ENCODE measurements at places on chromosomes 16 and 17.
A peak's percentile ranks its signal among the peaks of the same experiment; 100 is the strongest.

DNA sequence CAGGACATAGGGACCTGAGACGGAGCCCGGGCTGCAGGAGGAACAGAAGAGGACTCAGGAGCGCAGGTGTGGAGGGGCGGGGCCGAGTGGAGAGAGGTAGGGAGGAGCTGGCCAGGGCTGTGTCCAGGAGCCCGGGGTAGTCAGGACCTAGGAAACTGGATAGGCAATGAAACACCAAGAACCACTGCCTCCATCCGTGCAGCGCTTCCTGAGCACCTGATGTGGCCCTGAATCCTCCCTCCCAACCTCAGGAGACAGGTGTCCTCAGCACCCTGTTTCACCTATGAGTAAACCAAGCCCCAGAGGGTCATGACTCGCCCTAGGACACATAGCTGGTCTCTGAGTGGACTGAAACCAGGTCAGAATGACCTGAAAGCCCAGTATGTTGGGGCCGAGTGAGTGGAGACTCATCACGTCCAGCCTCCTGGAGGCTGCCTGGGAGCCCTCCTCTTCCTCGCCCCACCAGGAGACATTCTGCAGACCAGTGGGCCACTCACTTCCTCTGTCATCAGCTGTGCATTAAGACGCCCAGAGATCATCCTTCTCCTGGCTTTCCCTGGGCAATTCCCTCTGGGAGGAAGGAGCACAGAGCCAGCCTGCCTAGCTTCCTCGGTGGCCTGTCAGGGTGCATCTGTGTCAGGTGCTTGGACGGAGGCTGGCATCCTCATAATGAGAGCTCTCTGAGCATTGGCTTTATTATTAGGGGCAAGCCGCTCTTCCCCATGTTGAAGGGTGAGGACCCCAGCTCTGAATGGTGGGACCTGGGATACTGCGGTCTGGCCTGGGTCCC lies 72.8 kb downstream of the SCNN1B start:
- no peak for DNase-seq

DNA sequence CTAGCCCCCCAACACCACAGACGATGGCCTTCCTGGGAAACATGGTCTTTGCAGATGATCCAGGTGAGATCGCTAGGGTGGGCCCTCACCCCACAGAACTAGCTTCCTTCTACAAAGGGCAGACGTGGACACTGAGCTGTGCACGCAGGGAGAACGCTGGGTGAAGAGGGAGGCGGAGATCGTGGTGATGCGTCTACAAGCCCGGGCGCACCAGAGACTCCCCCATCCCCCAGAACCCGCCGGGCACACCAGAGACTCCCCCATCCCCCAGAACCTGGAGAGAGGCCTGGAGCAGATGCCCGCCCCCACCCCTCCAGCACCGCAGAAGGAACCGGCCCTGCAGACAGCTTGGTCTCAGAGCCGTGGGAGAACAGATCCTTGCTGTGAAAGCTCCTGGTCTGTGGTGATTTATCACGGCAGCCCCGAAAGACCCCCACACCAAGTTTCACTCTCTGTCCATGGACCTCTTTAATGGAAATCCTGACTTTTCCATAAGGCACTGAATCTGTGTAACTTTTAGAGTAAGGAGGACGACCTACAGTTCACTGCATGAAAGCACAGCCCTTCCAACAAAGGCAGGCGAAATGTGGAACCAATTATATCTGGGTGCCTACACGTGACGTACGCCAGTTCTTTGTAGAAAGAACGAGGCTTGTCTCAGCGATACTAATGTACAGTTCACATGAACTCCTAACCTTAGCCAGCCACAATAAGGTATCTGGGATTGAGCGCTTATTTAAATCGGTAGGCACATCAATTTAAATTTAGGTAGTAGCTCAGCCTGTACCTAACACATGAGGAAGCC lies 88.5 kb downstream of the ANKRD11 start:
- no peak for DNase-seq

DNA sequence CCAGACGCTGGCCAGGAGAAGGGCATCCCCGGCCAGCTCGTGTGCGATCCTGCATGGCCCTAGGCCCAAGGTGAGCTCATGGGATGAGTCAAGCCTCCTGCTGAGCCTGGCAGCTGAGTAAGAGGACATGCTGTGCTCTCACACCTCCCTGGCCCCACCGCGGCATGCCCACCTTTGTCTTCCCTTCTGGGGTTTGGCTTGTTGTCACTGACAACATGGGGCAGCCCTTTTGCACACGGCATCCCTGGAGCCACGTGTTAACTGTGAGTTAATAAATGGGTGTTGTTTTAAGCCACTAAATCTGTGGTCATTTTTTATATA lies 8.9 kb upstream of the TNS4 start:
- peak; percentile 91 for DNase-seq

- peak; percentile 76 for DNase-seq
Observed at GRCh38 chr16:56734429-56734828, 4.5 kb downstream of the NUP93 start.

DNA sequence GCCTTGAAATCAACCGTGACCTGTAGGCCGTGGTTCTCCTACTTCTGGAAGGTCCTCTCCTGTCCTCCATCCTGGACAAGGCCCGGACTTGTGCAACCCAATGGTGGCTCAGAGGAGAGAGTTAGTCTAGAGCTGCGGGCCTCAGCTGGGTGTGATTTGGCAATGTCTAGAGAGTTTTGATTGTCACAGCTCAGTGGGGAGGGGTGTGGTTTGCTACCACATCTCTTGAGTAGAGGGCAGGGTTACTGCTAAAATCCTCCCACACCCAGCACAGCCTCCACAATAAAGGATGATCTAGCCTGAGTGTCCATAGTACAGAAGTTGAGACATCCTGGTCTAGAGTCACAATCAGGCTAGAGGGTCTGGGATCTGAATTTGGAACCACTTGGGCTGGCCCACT lies 40.3 kb downstream of the MYH13 start:
- DNase-seq, result no peak

GRCh38 chr17:8870406-8871040 lies 3.0 kb upstream of the PIK3R6 start:
- no peak for DNase-seq

DNA sequence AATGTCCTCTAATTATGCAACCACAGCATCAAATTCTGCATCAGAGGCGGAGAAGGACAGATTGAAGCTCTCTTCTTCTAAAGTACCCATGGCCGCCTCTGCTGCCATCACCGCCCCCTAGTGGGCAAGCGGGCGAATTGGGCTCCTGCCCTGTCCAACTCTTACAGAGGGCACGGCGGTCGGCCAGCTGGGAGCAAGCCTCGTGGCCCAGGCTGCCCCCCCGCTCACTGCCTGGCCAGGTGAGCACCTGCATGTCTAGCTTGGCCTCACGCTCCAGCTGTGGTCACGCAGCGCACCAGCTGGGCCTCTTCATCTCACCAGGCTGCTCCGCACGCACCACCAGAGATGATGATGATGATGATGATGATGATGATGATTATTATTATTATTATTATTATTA lies 146.1 kb upstream of the TOM1L1 start:
- no peak for DNase-seq

DNA sequence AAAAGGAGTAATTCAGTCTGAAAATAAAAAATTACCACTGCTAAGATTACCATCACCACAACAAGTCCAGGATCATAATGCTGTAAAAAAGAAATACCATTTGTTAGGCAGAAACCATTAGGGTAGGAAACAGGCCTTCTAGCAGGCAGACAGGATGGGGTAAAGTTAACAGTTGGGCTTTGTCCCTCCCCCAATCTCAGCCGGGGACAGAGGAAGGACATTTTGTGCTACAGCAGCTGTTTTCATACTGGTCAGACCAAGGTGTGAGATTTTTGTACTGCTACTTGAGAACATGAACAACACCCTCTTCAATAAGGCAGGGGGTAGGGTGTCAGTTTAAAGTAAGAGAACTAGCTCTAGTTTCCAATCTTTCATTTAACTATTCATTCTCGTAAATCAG lies 49.2 kb upstream of the ITGA2B start:
- DNase-seq, result no peak

DNA sequence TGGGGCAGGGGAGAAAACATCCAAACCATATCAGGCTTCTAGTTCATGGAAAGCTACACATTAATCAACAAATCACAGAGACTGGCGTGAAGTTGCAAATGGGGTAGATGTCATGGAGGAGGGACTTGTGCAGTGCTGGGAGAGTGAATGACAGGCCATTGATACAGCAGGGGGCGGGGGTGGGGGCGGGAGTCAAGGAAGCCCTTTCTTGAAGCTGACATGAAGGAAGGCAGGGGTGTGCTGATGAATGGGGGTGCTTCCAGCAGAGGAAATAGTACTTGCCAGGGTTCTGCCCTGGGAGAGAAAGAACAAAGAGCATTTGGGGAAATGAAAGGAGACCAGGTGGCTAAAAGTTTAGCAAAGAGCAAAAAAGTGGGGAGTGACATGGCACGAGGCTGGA lies 269.9 kb downstream of the SHISA9 start:
- no peak for DNase-seq

GRCh38 chr17:81000631-81001357 lies 9.2 kb downstream of the CHMP6 start:
- no peak for DNase-seq

- DNase-seq, result no peak
Observed at GRCh38 chr17:42241871-42242270, 34.3 kb downstream of the STAT5B start.

DNA sequence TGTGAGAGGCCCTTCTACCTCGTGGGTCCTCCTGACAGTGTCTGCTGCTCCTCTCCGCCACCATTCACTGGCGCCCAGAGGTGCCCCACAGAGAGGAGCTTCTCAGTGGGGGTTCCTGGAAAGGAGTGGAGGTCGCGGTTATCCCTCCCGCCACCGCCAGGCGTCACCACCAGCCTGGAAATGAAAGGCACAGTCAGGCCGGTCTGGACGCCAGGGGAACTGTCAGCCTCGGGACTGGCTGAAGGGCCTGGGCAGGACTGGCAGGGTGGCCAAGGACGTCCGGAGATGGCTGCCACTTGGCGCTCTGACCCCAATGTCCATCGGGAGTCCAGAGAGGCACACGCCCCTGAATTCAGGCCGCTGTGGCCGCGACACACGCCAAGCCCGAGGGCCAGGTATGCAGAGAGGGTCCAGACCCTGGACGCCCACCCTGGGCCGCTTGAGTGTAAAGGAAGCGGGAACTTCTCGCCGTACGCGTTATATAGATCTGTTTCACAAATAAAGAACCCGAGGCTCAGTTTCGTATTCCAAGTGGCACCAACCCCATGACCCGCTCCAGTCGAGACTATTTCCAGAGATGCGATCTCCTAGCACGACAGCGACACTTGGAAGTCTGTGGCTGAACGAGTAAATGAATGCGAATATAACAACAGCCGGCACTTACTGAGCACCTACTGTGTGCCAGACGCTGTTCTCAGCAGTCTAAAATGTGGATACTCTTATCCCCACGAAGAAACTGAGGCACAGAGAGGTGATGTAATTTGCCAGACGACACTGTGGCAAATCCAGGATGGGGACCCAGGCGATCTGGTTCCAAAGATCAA lies 7.6 kb upstream of the NXPH3 start:
- peak; percentile 91 for DNase-seq

GRCh38 chr16:49365711-49366509 lies 7.7 kb upstream of the C16orf78 start:
- DNase-seq, result no peak

GRCh38 chr17:49201481-49201927 lies 8.9 kb downstream of the GNGT2 start:
- DNase-seq, result peak; percentile 86

GRCh38 chr16:28943281-28943680 lies 7.5 kb upstream of the NFATC2IP start:
- no peak for DNase-seq

DNA sequence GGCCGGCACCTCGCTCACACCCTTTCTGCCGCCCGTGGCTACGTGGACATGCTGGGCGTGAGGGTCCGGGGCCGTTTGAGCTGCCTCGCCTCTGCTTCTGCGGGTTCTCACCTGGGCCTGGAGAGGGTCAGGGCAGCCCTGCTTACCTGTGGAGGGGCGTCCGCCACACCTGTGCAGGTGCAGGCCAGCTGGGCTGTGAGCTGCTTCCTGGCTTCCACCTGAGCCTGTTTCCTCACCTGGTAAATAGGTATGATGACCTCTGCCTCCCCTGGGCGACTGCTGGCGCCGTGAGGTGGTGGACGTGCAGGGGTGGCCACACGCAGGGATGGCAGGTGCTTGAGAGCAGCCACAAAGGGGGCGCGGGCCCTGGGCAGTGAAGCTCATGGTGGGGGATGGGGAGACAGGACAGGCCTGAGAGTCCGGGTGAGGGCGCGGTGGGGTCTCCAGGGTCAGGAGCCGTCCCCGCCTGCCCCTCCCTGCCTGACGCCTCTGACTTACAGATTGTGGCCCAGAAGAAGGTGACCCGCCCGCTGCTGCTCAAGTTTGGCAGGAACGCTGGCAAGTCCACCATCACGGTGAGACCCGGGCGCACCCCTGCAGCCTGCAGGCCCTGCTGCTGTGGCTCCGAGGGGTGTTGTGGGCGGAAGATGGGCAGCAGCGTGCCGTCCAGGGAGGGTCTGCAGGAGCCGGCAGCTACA lies 7.8 kb downstream of the CPNE7 start:
- no peak for DNase-seq

DNA sequence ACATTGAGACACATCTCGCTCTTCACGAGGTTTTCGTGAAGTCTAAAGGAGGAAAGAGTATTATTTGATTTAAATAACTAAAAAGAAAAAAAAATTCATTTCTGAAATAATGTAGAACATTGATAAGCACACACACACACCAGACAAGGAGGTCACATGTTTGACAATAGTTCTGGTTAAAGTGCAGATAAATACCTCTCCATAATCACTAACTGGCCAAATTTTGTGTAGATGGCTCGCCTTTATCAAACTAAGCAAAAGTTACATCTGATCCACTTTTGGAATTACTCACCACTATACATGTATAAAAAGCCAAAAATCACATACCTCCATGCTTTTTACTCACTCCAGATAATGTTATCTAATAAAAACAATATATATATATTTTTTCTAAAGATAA lies 106.5 kb downstream of the NCOR1 start:
- no peak for DNase-seq

- DNase-seq, result peak; percentile 68
Observed at GRCh38 chr16:77171745-77172635, 19.0 kb upstream of the MON1B start.

- no peak for DNase-seq
Observed at GRCh38 chr17:50840311-50840851, 5.0 kb downstream of the WFIKKN2 start.

- no peak for DNase-seq
Observed at GRCh38 chr16:25952983-25953382, 261.2 kb downstream of the HS3ST4 start.

GRCh38 chr17:82668631-82669099 lies 20.4 kb upstream of the WDR45B start:
- peak; percentile 78 for DNase-seq

- peak; percentile 74 for DNase-seq
Observed at GRCh38 chr17:71084219-71084618, 914.9 kb downstream of the KCNJ2 start.

- DNase-seq, result no peak
Observed at GRCh38 chr17:80738020-80738808, 193.6 kb downstream of the RPTOR start.

GRCh38 chr17:50908860-50909764 lies 43.0 kb upstream of the TOB1 start:
- no peak for DNase-seq

DNA sequence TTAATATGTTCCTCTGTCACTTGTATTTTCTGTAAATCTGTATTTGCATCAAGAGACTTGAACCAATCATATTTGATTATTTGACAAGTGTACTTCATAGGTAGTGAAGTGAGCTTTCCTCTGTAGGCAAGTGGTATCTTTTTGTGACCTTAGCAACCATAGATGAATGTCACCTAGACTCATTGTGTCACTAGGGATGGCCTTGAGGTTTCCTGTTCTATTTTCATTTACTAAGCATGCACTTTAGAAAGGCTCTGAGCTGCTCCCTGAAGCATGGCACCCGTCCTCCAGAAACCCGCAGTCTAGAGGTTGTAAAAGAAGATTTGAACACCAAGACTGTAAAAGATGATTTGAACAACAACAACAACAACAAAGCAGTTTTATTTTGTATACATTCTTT lies 151.7 kb downstream of the PRKCB start:
- no peak for DNase-seq
